Left ventricle myocardium inferior (tissue), 1 donor: ENCODE measurements at places on chromosomes 4 and X. TPM values are rescaled to one million over a fixed set of nuclear protein-coding genes. Genes with fewer than 3 reads are reported as not detected.

- no peak for DNase-seq
- H3K27me3 ChIP-seq, result peaks cover 38% of the 10 kb centered on the region
- H3K4me3 ChIP-seq, result peak overlapping the region; percentile 11
- no peaks in the 10 kb centered on the region for H3K36me3 ChIP-seq
- peak overlapping the region; percentile 81 for H3K27ac ChIP-seq
- peaks cover 13% of the 10 kb centered on the region for H3K4me1 ChIP-seq
Measured at GRCh38 chrX:1462596-1463251, 10.0 kb upstream of the ASMTL start.

DNA sequence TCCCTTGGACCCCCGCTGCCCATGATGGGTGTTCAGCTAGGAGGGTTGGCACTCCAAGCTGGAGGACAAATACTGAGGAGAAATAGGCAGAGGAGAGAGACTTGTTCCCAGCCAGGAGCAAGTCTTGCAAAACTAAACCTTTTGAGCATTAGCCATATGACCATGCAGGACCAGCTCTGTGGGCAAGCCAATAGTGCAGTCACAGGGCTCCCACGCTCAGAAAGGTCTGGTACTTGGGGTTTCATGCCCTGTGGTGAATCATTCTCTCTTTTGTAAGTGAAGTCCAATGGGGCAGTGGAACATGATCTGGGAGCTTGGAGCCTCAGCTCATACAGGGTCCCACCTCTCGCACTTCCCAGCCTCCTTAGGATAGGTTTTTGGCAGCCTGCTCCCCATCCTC, 300.9 kb downstream of the BCOR start:
- H3K27ac ChIP-seq, result no peak overlapping the region
- no peak overlapping the region for H3K4me3 ChIP-seq
- H3K27me3 ChIP-seq, result no peaks in the 10 kb centered on the region
- no peaks in the 10 kb centered on the region for H3K4me1 ChIP-seq
- no peak for DNase-seq
- no peaks in the 10 kb centered on the region for H3K36me3 ChIP-seq

DNA sequence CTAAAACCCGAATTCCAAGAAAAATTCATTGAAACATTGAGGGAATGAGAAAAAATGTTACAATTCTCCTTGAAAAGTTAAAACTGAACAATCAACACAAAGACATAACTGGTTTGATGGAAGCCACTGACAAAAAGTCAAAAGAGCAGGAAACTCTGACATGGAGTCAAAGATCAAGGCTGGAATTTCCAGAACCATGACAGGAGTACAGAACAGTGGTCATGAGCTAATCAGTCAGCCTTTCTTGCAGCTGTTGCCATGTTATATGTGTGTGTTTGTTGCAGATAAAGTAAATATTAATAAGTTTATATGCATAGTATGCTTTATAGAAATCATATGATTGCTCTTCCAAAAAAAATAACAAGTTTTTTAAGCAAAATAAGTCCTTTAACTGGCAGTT, 184.7 kb upstream of the HCCS start:
- H3K27ac ChIP-seq, result no peak overlapping the region
- no peak overlapping the region for H3K4me3 ChIP-seq
- no peaks in the 10 kb centered on the region for H3K36me3 ChIP-seq
- H3K27me3 ChIP-seq, result no peaks in the 10 kb centered on the region

DNA sequence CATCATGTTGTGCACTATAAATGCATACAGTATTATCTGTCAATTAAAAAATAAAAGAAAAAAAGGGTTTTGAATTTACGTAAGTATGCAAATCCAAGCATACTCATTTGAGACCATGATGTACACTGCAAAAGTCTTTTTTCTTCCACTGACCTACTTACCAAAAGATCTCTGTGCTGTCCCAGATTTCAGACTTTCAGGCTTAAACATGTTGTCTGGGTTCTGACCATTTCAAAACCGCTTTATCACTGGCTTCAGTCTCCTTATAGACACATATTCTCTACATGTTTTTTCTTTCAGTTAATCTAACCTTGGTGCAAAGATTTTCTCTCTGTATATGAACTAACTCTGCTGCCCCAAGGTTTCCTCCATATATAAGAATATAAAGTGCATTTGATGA, 58.6 kb upstream of the CXCL8 start:
- no peaks in the 10 kb centered on the region for H3K4me1 ChIP-seq
- H3K27me3 ChIP-seq, result no peaks in the 10 kb centered on the region
- no peak overlapping the region for H3K27ac ChIP-seq
- DNase-seq, result no peak

DNA sequence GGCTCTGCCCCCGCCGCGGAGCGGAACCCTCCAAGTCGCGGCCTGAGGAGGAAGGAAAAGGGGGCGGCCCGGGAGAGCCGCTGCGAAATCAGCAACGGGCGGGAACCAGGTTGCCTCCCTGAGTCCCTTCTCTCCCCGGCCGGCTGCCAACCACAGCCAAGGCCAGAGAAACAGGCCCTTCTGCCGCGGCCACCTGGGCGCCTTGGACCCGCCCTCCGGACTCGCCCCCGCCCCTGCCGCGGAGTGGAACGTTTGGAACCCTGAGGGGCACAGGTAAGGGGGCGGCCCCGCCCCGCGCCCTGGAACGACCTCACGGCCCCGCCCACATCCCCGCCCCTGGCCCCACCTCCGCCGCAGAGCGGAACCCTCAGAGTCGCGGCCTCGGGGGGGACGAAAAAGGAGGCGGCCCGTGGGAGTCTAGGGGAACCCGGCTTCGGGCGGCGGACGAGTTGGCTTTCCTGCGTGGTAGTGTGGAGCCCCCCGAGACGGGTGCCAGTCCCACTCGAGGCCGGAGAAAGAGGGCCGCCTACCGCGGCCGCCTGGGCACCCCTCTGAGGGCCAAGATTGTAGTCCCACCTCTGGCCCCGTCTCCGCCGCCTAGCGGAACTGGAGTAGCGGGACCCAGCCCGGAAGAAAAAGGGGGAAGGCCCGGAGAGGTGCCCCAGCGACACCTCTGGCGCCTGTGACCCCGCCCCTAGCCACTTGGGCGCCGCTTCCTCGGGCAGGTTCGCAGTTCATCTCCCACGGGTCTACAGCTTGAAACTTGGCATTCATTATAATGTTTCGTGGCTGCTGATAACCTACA, 669 bp upstream of the PHKA2 start:
- H3K36me3 ChIP-seq, result no peaks in the 10 kb centered on the region
- H3K27me3 ChIP-seq, result no peaks in the 10 kb centered on the region
- H3K4me3 ChIP-seq, result peak overlapping the region; percentile 85
- H3K4me1 ChIP-seq, result peaks cover 19% of the 10 kb centered on the region
- DNase-seq, result peak; percentile 82

- no peak overlapping the region for H3K4me3 ChIP-seq
- no peak for DNase-seq
- no peaks in the 10 kb centered on the region for H3K36me3 ChIP-seq
- H3K4me1 ChIP-seq, result no peaks in the 10 kb centered on the region
Measured at GRCh38 chr4:66506985-66507384, 836.7 kb upstream of the EPHA5 start.

DNA sequence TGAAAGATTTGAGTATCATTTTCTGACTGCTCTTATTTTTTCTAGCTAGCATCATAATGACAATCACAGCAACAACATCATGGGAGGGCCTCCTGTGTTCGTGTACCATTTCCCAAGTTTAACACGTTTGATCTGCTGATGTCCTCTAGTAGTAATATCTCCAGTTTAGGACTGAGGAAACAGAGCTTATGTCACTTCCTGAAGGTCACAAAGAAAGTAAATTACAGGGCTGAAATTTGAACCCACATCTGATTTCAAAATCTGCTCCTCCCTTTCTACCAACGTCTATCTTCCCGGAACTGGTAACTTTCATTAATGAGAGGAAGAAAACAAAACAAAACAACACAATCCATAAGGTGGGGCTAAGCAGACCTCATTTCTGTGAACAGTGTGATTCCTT, 302.7 kb downstream of the PACRGL start:
- H3K36me3 ChIP-seq, result no peaks in the 10 kb centered on the region
- H3K4me3 ChIP-seq, result no peak overlapping the region
- no peak for DNase-seq
- H3K4me1 ChIP-seq, result no peaks in the 10 kb centered on the region
- H3K27me3 ChIP-seq, result no peaks in the 10 kb centered on the region
- H3K27ac ChIP-seq, result no peak overlapping the region

GRCh38 chr4:119493419-119493818, 135.2 kb downstream of the PDE5A start:
- DNase-seq, result no peak
- H3K4me3 ChIP-seq, result no peak overlapping the region
- H3K4me1 ChIP-seq, result peaks cover 5% of the 10 kb centered on the region
- H3K27ac ChIP-seq, result no peak overlapping the region
- H3K27me3 ChIP-seq, result no peaks in the 10 kb centered on the region

The TNIP3 gene
- total RNA-seq, result not detected

DNA sequence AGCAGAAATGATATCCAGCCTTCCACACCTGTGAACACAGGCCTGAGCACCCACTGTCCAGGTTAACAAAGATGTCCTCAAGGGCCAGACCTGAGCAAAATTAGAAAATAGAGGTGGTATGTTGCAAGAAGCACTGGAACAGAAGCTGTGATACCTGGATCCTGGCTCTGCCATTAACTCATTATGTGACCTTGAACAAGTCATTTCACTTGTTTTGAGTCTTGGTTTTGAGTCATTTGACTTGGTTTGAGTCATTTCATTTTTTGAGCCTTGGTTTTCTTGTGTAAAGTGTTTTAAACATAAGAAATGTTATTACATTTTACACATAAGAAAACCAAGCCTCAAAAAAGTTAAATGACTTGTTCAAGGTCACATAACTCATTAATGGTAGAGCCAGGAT, 2.9 kb upstream of the NWD2 start:
- H3K27me3 ChIP-seq, result peaks cover 78% of the 10 kb centered on the region
- H3K27ac ChIP-seq, result no peak overlapping the region
- H3K36me3 ChIP-seq, result no peaks in the 10 kb centered on the region
- DNase-seq, result no peak

DNA sequence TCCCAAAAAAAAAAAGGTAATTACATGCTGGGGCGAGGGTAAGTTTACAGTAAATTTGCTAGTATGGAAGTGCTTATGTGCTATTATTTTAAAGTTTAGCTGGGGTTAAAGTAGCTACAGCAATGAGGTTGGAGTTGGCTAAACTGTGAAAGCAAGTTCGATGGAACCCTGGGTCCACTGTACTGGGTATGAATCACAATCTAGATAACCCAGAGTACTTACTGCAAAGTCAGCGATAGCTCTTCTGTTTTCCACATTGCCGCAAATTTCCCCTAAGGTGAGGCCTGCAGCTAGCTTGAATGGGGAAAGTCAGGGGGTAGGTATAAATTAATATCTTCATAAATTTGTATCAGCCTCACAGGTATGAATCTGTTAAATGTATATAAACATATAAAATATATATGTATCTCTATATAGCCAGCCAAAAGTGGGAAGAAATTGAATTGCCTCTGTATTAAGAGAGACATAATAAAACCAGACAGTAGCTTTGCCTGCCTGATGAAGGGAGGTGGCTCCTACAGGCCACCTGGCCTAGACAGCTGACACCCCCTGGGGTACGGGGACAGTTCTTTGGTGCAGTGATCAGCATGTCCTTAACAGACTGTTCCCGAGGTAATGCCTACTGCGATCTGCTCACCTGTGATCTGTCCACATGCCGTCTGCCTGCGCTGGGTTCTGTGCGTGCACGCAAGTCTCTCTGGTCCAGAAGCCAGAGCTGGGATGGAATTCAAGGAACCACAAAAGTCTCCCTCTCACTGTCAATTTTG, 30.6 kb downstream of the CLRN2 start:
- no peaks in the 10 kb centered on the region for H3K27me3 ChIP-seq
- H3K27ac ChIP-seq, result no peak overlapping the region
- no peak for DNase-seq
- H3K36me3 ChIP-seq, result no peaks in the 10 kb centered on the region

The CT45A10 gene
- total RNA-seq, result not detected

DNA sequence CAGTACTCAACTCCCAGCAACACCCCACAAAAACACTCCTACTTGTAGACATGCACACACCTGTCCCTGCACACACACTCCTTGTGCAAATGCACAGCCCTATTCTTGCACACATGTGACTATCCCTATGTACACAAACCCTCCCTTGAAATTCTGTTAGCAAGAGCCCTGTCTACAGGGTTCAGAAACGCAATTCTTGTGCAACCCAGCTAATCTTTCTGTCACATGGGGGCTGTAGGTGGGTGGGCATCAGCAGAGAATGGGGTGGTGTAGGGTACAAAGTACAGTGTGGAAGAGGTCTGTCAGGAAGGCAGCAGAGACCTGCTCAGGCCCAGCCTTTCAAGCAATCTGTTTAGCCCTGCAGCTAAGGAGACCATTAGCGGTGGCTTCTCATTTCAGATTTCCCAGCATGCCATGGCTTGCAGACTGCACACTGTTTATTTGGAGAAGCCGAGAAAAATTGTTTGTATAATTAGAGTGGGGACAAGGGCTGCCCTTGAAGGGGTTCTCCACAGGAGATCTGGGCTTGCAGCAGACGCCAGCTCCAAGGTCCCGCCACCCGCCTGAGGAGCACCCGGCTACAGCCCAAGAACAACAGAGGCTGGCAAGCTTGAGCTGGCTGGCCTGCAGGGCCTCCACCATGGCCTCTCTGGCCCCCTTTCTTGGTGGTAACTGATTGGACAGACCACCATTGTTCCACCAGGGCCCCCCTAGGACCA, 144.0 kb upstream of the PJA1 start:
- no peak overlapping the region for H3K4me3 ChIP-seq
- no peak overlapping the region for H3K27ac ChIP-seq
- no peak for DNase-seq
- H3K27me3 ChIP-seq, result no peaks in the 10 kb centered on the region
- H3K4me1 ChIP-seq, result no peaks in the 10 kb centered on the region

DNA sequence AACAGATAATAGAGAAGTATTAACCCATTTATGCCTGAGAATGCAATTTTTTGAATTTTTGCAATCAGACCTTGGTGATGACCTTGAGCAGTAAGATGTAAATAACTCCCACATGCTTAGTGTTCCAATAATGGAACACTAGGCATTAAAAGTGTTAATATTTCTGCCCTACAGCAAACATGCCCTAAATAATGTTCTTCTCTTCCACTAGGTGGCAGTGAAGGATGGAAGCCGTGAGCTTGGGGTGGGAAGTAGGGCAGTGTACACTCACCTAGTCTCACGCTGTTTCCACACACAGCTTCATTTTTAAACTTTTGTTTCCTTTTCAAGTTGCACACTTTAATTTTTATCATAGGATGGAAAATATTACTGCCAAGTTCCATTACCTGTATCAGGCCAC, 613.1 kb upstream of the HS3ST1 start:
- no peaks in the 10 kb centered on the region for H3K36me3 ChIP-seq
- no peak overlapping the region for H3K27ac ChIP-seq
- no peaks in the 10 kb centered on the region for H3K4me1 ChIP-seq
- no peak for DNase-seq
- no peaks in the 10 kb centered on the region for H3K27me3 ChIP-seq

- no peak overlapping the region for H3K27ac ChIP-seq
- DNase-seq, result no peak
- no peaks in the 10 kb centered on the region for H3K36me3 ChIP-seq
- no peaks in the 10 kb centered on the region for H3K4me1 ChIP-seq
Measured at GRCh38 chr4:181752516-181752915, 490.7 kb upstream of the TENM3 start.
